Activated CD4-positive, alpha-beta T cell treated with anti-CD3 and anti-CD28 coated beads for 24 hours (primary cell): ENCODE measurements at places on chromosomes 1 and 21.

GRCh38 chr1:230171356-230172015 lies 104.4 kb downstream of the GALNT2 start:
- no peak for DNase-seq

GRCh38 chr1:211183747-211184313 lies 49.9 kb upstream of the KCNH1 start:
- no peak for DNase-seq

GRCh38 chr21:21102896-21103295 lies 104.7 kb downstream of the NCAM2 start:
- DNase-seq: no peak

- no peak for DNase-seq
These were observed 2.8 kb upstream of the STMN1 start for GRCh38 chr1:25909040-25909439.

DNA sequence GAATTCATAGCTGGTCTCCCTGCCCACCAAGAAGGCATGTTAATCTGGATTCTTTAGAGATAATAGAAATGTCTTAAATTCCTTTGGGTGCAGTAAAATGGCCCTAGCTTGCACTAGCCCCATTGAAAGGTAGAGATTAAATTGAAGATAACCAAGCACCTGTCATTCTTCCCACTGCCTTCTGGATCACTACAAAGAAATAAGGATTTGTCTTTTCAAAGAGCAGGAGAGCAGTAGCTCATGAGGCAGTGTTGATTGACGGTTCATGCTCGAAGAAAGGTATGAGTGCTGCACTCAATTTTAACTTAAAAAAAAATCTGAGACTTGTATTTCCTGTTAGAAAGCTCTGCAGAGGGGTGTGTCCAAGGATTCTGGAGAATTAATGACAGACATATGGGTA lies 74.9 kb upstream of the F3 start:
- DNase-seq: no peak

GRCh38 chr1:114609026-114609425 lies 27.6 kb upstream of the BCAS2 start:
- DNase-seq: no peak

DNA sequence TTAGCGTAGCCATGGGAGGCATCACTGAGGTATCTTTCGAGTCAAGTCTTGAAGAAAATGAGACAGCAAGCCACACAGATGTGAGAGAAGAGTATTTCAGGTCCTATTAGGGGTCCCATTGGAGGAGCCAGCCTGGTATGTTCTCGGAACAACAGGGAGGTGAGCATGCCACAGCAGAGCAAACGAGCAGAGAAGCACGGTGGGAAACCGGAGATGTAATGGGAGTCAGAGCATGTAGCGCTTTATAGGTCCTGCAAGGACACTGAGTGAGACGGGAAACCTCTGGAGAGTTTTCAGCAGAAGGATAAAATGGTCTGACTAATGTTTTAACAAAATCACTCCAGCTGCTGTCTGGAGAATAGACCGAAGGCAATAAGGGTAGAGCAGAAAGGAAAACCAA lies 15.9 kb downstream of the H3-3A start:
- no peak for DNase-seq

DNA sequence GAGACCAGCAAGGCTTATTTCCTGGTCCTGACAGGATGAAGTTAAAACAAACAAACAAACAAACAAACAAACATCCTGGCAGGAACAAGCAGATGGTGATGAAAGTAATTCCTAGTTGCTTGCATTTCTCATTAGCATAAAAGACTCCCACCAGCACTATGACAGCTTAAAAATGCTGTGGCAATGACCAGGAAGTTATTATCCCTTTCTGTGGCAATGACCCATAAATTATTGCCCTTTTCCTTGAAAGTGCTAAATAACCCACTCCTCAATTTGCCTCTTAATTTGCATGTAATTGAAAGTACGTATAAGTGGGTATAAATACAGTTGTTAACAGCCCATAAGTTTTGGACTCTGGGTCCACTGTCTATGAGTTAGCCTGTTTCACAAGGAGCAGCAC lies 727.6 kb upstream of the NEGR1 start:
- DNase-seq: no peak

- no peak for DNase-seq
These were observed 503.7 kb downstream of the SMYD3 start for GRCh38 chr1:246003442-246003730.

DNA sequence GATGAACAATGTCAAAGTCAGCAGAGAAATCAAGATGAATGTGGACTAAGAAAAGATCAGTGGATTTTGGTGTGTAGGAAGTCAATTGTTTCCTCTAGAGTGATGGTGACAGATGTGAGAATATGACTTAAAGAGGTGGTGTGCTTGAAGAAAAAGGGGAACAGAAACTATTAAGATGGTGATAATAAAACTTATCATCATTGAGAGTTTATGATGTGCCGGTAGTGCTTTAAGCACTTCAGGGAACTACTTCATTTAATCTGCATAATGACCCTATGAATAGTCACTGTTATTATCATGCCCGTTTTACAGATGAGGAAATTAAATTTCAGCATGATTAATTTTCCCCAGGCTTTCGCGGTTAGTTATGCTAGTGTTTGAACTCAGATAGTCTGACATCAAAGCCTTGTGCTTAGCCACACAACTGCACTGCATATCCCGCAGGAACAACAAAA lies 246.9 kb upstream of the LRRC7 start:
- no peak for DNase-seq

GRCh38 chr1:78072216-78072615 lies 26.4 kb downstream of the GIPC2 start:
- DNase-seq: no peak

- no peak for DNase-seq
These were observed 15.5 kb downstream of the CNIH3 start for GRCh38 chr1:224631462-224632115.
